Posterior vena cava (tissue), 2 donors: ENCODE measurements at places on chromosomes 5 and 9.

GRCh38 chr5:146622391-146622790 lies 106.4 kb upstream of the GPR151 start:
- no peak for DNase-seq

DNA sequence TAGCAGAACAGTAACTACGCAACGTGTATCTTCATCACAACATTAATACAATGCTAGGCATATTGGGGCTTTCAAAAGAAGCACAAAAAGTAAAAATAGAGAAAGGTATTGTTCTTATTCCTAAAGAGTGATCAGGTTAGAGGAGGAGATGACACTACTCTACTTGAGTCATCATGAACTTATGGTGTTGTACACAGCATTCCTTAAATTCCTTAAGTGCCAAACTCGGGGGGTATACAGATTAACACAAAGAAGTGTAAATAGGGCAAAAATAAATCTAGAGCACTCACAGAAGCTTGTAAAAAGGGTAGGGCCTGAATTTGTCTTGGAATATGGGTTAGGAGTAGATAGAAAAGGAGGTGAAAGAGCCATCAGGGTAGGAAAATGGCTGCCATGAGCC lies 308.0 kb upstream of the DAP start:
- no peak for DNase-seq

GRCh38 chr9:130268521-130269211 lies 3.1 kb downstream of the HMCN2 start:
- peak; percentile 82 for DNase-seq

GRCh38 chr5:103391659-103392058 lies 133.1 kb downstream of the MACIR start:
- DNase-seq, result no peak

- no peak for DNase-seq
Observed at GRCh38 chr5:154285661-154286408, 95.3 kb downstream of the GALNT10 start.

DNA sequence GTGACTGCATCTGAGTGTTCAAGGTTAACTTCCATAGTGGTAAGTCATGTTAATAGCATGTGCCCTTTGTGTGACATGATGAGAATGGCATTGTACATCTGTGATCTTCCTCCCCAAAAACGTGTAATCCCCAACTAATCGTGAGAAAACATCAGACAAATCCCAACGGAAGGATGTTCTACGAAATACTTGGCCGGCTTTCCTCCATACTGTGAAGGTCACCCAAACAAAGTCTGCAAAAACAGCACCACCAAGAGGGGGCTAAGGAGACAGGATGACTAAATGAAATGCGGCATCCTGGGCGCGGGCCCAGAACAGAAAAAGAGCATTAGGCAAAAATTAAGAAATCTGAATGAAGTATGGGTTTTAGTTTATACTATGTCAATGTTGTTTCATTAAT lies 81.8 kb downstream of the MED10 start:
- no peak for DNase-seq

- no peak for DNase-seq
Observed at GRCh38 chr9:20570756-20571155, 51.5 kb downstream of the MLLT3 start.

DNA sequence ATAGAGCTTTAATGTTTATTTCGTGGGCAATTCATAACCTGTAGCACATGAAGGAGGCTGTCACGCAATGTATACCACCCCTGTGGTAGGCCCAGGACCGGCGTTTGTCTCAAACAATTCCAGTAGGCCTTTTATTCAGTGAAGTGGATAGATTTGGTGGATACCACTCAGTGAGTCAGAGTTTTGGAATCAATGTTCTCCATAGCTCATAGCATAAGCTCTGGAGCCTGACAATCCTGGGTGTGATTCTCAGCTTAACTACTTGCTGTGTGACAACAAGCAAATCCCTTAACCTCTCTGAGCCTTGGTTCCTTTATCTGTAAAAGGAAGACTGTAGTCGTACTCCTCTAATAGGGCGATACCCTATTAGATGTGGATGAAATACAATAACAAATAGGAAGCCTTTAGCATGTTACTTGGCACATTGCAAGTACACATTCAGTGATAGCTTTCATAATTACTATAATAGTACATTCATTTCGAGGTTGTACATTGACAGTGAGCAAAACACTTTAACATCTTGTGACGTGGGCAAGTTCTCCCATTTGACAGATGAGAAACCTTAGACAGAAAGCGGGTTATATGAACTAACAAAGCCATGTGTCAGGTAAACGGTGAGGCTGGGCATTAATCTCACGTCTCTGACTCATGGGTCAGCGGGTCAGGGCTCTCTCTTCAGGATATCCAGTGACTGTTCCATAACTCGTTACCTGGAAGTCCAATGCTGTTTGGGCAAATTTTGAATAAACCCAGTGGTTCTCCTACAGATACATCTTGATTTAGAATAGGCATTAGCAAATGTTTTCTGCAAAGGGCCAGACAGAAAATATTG lies 130.8 kb downstream of the C9orf152 start:
- DNase-seq, result no peak

GRCh38 chr9:82320566-82320965 lies 332.0 kb downstream of the SPATA31D1 start:
- DNase-seq, result no peak

GRCh38 chr5:110104060-110104725 lies 414.5 kb downstream of the MAN2A1 start:
- no peak for DNase-seq

- no peak for DNase-seq
Observed at GRCh38 chr5:1161108-1161832, 40.1 kb upstream of the SLC6A19 start.

- peak; percentile 85 for DNase-seq
Observed at GRCh38 chr9:96618209-96619123, 1.2 kb downstream of the CDC14B start.

DNA sequence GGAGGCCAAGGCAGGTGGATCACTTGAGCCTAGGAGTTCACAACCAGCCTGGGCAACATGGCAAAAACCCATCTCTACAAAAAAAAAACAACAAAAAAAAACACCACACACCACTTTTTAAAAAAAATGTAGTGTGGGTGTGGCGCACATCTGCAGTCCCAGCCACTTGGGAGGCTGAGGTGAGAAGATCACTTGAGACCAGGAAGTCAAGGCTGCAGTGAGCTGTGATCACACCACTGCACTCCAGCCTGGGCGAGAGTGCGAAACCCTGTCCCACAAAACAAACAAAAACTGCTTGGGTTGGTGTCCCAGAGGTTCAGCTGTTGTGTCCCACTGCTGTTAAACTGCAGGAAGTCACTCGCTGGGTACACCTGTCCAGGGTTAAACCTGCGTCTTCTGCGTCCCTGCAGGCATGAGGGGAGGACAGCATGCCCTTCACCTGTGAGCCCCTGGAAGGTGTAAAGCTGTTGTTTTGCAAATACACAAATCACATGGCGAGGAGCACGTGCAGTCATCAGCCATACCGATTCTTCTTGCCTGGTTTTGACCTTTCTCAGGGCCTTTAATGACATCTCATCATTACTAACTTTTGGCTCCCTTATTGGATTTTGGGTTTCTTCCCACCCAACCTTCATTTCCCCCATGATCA lies 29.3 kb upstream of the CLPTM1L start:
- peak; percentile 16 for DNase-seq

DNA sequence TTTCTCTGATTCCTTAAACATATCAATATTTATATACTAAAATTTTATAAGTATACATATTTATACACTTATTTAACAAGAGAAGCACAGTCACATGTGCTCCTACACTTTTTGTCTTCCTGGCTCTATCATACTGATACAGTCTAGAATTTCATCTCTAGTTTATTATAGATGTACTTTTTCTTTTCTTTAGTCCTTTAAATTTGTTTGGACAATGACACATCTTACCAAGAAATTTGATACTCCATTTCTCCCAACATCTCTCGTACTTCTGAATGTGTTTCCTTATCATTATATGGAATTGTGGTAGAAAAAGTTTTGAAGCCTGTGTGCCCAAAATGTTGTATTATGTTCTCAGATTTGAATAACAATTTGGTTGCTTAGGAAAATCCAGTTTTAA lies 104.6 kb downstream of the DMRT2 start:
- no peak for DNase-seq

GRCh38 chr5:24749701-24750100 lies 104.9 kb upstream of the CDH10 start:
- no peak for DNase-seq
